ENCODE measurements at places on chromosomes 12 and 14.

- no peak for DNase-seq
These were observed 71.3 kb downstream of the LRP6 start for GRCh38 chr12:12195516-12195915.

DNA sequence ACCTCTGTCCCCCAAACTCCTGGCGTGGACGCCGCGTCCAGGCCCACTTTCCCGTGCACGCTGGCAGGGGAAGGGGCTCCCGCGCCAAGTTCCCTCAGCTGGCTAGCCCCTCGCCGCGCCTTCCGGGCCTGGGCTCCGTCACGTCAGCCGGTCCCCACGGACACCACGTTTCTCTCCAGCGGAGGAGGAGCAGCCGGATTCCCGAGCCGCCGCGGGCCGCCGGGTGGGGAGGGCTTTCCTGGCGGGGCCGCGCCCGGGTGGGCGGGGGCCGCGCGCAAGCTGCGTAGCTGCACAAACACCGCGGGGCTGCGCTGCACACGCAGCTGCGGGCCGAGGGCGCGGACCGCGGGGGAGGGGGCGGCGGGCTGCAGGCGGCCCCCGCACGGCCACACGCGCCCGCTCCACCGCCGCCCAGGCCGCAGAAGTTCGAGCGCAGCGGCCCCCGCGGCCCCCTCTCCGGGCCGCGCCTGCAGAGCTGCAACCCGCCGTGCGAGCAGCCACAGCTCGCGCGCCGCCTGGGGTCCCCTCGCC, 45.1 kb upstream of the PNMA1 start:
- DNase-seq = peak; percentile 94

GRCh38 chr14:99718811-99719192, 34.7 kb downstream of the CYP46A1 start:
- DNase-seq = no peak

- no peak for DNase-seq
These were observed 39.6 kb downstream of the CFAP251 start for GRCh38 chr12:121957861-121958515.

GRCh38 chr12:77213319-77213718, 147.9 kb upstream of the E2F7 start:
- DNase-seq = no peak
